ENCODE measurements at places on chromosomes 7 and 10. TPM values are rescaled to one million over a fixed set of nuclear protein-coding genes. Genes with fewer than 3 reads are reported as not detected.

The MYPN gene
- total RNA-seq, result not detected

The ZNF117 gene
- total RNA-seq, result 4.6 TPM

GRCh38 chr7:137669706-137670105 lies 177.1 kb downstream of the DGKI start:
- no peak for DNase-seq

GRCh38 chr7:100034871-100035510 lies 14.6 kb upstream of the ZSCAN21 start:
- no peak for DNase-seq

DNA sequence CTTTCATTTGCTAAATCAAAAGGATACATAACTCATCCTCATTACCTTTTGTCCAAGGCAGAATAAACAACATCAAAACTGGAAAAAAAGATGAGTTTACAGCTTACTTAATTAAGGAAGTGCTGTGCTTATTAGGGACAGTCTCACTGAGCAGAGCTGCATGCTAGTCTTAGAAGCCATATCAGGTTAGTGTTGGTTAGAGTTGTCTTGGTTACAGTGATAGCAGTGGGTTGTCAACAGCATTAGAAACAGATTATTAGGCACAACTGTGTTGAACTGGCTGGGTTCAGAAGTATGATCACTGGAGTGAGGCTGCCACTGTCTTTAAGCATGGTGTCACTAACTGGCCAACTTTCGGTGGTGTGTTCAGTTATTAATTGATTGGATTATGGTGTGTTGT lies 503.9 kb upstream of the IGFBP3 start:
- DNase-seq, result no peak

DNA sequence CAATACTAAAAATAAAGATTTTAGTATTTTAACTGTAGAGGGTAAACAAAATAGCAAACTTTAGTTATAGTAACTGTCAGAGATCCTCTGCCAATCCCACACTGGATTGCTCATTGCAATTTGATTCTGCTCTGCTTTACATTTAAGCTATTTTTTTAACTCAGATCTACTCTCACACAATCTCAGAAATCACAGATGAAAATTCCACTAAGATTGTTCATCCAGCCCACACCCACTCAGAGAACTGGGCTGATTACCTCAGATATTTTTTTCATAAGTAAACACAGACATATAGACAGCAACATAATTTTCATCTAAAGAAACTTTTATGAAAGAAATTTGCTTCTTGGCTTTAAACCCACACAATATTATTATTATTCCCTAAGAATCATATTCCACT lies 7.0 kb downstream of the OSBPL3 start:
- no peak for DNase-seq

GRCh38 chr10:59109826-59110225 lies 66.6 kb upstream of the PHYHIPL start:
- no peak for DNase-seq
